ENCODE measurements at places on chromosomes 1 and 21. TPM values are rescaled to one million over a fixed set of nuclear protein-coding genes. Genes with fewer than 3 reads are reported as not detected.

Gene B3GALT5
- 0.39 TPM for polyA plus RNA-seq

Gene LGR6
- polyA plus RNA-seq: 1.5 TPM

DNA sequence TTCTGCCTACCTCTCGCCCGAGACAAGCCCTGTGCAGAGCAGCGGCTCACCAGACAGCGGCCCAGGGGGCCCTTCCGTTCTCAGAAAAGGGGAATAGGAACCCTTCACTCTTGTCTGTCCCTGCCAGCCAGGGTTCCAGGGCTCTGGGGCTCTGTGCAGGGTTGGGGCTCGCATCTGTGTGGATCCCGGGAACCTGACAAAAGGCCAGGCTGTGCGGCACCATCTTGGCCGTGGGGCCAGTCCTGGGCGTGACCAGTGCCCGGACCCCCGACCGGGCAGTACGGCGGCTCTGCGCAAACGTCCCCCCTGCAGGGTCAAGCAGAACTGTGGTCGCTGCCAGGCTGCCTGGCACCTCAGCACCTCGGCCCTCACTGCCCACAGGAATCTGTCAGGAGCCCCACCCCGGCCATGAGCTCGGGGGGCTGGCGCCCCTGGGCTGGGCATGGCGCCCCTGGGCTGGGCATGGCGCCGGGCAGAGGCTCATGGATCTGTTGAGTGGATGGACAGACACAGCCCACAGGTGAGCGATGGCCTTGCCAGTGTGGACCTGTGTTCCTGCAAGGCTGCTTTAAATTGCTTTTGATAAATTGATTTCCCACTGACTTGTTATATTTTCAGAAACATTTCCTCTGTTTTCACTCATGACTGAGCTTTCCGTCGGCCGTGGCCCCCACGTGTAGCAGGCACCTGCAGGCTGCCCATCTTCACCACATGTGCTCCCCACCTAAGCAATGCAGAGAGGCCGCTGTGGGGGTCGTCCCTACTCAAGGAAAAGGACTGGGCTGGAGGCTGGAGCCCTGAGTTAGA is 59.0 kb downstream of the SLX9 start:
- no peak for DNase-seq

DNA sequence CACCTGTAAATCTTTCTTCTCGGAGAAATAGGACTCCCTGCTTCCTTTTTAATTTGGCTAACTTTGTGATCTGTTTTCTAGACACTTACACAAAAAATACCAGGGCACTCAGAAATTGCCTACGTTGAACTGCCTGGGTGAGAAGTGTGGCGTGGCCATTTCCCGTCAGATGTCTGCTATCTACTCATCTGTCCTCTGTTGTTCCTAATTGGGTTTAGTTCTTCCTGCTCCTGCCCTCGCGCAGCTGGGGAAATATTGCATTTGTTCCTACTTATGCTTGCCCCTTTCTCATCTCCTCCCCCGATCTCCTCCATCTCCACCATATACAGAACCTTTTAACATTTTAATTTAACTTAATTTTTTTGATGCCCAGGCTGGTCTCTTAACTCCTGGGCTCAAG is 55.1 kb downstream of the CD58 start:
- DNase-seq: no peak

GRCh38 chr1:34500451-34500850 is 254.4 kb upstream of the GJB5 start:
- peak; percentile 3 for DNase-seq

- no peak for DNase-seq
These were observed 40.6 kb upstream of the AJAP1 start for GRCh38 chr1:4613606-4614370.

DNA sequence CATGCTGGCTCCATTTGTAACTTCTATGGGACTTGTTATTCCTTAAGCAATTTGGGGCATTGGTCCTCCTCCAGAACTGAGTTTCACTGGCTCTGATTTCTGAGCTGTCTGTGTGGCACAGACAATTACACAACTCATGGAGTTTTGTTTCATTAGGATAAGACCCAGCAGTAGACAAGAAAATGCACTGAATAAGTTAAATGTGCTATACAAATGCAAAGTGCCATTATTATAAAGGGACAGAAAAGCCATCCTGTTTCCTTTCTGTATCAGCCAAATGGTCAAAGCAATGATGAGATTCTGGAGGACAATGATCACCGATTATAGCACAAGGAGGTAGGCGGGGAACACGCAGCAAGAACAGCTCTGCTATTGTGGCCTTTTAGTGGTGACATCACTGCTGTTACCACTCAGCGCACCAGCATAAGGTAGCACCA is 81.9 kb downstream of the CNIH3 start:
- no peak for DNase-seq

- DNase-seq: peak; percentile 45
These were observed 46.9 kb upstream of the LIN9 start for GRCh38 chr1:226355669-226356551.
